ENCODE measurements at places on chromosomes 5 and 9. TPM values are rescaled to one million over a fixed set of nuclear protein-coding genes. Genes with fewer than 3 reads are reported as not detected.
A peak's percentile ranks its signal among the peaks of the same experiment; 100 is the strongest.

Gene PCDHGA10
- 10.8 TPM for total RNA-seq

DNA sequence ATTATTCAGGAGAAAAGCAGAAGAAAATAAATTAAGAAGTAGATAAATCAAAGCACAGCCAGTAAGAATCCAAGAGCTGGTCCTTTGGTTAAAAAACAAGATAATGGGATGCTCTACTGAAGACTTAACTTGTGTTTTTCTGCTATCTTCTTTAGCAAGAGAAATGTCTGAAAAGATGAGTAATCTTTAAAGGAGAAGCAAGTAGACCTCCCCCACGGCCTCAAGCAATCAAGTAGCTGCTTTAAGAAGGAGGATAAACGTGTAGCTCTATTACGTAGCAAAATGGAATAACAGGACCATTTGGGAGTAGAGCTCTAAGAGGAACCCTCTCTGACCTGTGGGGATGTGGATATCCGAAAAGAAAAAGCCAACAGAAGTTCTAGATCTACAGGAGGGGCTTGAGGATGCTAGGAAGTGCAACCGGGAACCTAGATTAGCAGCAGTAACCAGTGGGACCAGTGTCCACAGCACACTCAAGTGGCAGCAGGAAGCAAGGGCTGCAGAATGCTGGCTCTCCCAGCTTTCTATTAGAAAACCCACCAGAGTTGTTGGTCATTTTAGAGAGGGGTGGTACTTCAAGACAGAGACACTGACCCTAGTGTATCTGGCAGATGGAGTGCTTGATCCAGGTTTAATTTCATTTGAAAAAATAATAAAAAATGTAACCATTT lies 185.4 kb downstream of the GABBR2 start:
- DNase-seq: no peak

DNA sequence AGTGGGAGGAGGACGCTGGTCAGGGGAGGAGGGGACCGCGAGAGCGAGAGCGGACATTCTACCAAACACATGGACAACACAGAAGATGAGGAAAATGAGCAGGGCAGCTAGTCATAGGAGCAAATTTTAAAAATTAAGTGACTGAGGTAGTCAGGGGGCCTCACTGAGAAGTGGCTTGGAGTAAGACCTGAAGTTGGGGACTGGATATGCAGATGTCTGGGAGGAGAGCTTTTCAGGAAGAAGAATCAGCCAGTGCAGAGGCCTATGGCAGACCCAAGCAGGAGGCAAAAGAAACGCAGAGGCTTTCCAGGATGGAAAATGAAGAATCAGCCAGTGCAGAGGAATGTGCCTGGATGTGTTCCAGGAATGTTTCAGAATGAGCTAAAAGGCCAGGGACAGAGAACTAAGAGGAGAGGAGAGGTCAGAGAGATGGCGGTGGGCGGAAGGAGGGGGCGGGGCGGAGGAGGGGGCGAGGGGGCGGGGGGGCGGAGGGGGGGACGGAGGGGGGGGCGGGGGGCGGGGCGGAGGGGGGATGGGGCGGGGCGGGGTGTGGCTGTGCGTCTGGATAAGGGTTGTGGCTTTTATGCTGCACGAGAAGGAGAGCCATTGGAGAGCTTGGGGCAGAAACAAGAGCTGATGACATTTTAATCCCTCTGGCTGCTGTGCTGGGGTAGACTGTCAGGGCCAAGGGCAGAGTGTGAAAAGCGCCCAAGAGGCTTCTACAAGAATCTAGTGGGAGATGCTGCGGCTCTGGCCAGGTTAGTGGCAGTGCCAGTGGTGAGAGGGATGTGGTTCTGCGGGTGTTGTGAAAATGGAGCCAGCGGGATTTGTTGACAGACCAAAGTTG lies 129.6 kb downstream of the KCNIP1 start:
- DNase-seq: peak; percentile 97

GRCh38 chr9:35948901-35949318 lies 9.0 kb downstream of the OR2S2 start:
- DNase-seq: no peak

DNA sequence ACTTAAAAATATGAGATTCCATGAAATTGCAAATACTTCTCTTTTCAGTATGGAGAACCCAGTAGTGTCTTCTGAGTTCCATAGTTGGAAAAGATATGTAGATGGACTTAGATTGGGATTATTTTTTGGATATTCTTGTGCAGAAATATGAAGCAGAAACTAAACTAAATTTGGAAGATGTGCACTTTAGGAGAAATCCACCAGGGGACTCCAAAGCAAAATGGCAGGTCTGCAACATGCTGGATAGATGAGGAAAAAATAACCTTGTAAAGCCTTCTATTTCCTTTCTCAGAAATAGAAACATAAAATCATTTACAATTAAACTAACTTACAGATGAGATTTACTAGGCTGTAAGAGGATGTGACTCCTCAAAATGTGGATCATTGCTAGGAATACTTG lies 49.2 kb upstream of the MINAR2 start:
- DNase-seq: no peak

- no peak for DNase-seq
Measured at GRCh38 chr5:112063191-112063590, 306.2 kb upstream of the NREP start.

DNA sequence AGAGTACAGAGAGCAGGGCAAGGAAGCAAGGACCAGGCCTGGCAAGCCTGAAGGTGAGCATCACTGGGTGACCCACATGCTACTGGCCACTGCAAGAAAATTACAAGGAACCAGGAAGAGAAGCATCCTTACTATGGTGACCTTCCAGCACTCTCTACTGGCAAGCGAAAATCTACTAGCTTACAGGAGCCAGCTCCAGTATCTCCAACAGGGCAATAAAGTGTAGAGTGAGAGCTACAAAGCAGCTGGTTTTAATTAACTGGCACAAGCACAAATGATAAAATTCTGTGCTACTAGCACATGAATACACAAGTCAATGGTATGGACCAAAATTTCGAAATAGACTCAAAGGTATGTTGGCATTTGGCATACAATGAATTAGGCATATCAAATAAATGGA lies 113.3 kb upstream of the CAST start:
- no peak for DNase-seq

All from umbilical cord (tissue), 2 donors.